ENCODE measurements at places on chromosomes 3 and 15. TPM values are rescaled to one million over a fixed set of nuclear protein-coding genes. Genes with fewer than 3 reads are reported as not detected.

- no peak for DNase-seq
Measured at GRCh38 chr3:45565342-45565741, 29.2 kb upstream of the LIMD1 start.

GRCh38 chr3:8201886-8202285, 299.7 kb upstream of the LMCD1 start:
- no peak for DNase-seq

DNA sequence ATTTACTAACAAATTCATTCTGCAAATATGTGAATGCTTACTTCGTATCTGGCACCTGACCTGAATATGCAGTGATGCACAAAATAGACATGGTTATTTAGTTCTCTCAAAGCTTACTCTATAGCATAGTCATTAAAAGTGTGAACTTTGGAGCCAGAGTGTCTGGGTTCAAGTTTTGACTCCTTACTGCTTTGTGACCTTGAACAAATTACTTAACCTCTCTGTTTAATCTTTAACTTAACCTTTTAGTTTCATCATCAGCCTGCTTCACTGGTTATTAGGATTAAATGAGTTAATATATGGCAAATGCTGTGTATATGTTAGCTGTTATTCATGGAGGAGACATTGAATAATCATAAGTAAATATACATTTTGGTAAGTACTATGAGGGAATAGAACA, 12.1 kb upstream of the MGA start:
- DNase-seq, result no peak

- no peak for DNase-seq
Measured at GRCh38 chr15:78889000-78889399, 16.3 kb downstream of the MORF4L1 start.

DNA sequence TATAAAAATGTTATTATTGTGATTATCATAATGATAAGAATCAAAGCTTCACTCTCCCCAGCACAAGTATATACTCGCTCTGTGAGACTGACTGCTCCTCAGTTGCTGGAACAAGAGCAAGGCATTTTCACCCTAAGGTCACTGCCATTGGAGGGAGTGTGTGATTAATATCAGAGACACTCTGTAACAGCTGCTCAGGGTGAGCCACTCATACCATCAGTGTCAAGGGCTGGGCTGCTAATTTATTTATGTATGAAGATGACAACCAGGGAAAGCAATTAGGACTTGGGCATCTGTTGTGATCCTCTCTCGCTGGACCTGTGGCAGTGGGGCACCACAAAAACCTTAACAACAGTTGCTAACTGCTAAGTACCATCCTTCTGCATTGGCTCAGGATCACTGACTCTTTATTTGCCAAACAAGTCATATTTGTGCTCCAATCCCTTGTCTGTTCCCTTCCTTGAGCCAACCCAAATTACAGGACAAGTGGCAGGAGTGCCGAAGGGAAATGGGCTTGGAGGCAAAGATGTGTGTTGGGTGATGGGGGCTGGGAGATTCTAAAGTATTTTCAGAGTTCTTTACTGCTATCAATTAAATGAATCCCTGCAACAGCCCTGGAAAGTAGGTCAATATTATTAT, 297.5 kb upstream of the STT3B start:
- no peak for DNase-seq

BUB1B gene
- 13.7 TPM for total RNA-seq

PLS1 gene
- 11.1 TPM for total RNA-seq

Data from adrenal gland (tissue), 19 donors.